ENCODE measurements at places on chromosomes 1 and 21.
A peak's percentile ranks its signal among the peaks of the same experiment; 100 is the strongest.

GRCh38 chr1:92601044-92601443, 114.3 kb upstream of the GFI1 start:
- no peak for DNase-seq

DNA sequence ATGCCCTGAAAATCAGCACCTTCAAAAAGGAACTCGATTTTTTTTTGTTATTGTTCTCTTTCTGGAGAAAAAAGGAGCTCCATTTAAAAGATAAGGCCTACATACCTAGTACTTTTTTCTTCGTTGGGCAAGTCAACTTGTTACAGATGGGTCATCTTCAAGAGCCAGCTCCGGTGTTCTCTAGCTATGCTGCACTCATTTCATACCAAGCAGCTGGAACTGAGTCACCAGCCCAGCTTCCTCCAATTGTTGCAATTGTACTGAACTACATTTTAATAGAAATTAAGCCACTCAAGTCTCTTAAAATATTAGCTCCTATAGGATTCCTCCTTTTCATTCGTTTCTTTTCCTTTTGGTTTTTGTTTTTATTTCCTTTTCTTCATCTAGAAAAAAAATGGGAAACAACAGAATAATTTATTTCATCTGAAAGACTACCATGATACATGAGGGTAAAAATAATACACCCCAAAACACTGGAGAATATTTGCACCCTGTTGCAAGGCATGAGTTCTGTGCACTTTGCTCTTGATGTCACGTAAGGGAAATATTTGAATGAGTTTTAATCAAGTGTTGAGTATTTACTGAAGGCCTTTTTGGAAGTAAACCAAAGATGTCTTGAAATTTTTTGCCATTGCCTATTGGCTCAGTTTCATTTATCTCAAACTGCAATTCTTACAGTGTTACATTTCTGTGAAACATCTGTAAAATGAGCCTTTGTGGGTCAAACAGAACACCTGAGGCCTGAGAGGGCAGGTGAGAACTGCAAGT, 60.5 kb downstream of the CLIC4 start:
- DNase-seq, result no peak

DNA sequence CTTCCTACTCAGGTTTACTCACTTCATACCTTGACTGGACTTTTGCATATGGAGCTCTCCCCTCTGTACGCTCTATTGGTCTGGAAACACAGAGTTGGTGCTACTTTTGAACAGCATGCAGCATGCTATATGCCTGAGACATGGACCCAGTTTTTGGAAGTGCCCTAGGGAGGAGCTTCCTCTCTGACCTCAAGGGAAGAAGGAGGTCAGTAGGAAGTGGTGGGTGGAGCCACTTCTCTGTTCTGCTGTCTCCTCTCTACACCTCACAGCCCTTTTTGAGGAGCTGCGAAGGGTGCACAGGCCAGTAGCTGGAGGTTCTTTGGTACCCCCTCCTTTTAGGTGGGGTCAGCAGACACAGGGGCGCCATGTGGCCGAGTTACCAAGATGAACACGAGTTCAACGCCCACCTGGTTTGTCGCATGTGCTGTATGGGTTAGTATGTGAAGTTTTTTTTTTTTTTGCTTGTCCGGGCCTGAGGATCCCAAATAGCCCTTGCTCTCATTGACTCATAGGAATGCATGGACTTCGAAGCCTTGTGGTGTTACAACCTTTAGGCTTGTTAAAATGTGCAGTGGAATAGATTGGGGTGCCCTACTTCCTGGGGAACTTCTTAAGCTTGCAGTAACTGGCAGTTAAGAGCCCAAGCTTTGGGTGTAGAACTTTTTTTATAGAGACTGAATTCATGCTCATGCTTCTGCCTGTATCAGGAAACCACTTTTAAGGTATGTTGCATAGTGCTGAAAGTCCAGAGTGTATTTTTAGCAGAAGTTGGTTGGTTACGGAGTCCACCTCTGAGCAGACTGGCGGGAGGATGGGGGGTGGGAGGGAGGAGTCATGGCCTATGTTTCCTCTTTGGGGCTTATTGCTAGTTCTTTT, 10.7 kb downstream of the MACF1 start:
- peak; percentile 20 for DNase-seq

GRCh38 chr1:205805082-205805711, 7.8 kb downstream of the SLC41A1 start:
- DNase-seq, result no peak

DNA sequence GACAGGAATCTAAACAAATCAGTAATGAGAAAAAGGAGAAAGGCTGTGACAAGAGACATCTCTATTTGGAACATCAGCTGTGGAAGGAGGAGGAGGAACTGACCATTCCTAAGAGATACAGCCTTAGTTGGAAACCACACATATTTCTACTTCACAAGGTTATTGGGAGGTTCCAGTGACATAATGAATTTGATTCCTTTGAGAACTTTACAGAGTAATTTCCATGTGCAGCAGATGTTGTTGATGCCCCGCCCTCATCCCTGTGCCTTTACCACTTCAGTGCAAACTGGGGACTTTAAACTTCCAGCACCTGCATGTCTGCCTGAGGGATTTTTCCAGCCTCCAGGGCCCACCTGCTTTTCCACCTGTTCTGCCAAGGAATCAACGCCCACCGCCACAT, 9.3 kb upstream of the ST6GALNAC5 start:
- DNase-seq, result no peak

DNA sequence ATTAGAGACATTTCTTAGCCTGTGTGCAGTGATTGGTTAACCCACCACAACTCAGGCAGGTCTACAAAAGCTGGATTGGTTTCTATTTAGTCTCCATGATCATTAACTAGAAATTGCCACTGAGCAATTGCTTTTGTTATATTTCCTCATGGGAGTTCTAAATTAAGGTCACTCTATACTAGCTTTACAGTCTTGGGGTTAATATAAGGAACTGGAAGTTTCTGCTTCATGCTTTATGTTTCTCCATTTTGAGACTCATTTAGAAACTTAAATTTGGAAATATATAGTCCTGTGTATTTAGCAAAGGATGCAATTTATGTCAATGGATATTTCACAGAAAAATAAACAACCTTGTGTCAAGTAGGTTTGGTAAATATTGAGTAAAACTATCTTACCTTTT, 137.5 kb downstream of the HLX start:
- no peak for DNase-seq

DNA sequence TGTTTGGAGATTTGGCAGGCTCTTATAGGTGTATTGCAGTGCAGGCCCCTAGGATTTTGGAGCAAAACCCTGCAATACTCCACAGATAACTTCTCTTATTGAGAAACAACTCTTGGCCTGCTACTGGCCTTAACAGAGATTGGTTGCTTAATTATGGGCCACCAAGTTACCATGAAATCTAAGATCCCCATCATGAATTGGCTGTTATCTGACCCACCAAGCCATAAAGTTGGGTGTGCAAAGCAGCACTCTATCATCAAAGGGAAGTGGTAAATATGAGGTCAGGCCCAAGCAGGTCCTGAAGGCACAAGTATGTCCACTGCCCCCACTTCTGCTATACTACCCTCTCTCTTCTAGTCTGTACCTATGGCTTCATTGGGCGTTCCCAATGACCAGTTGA, 130.0 kb upstream of the TNFSF4 start:
- no peak for DNase-seq

- DNase-seq, result no peak
Measured at GRCh38 chr1:17639703-17640340, 100.3 kb downstream of the ARHGEF10L start.

- DNase-seq, result peak; percentile 89
Measured at GRCh38 chr1:32179443-32180185, at the start of gene TXLNA. TSS of gene TXLNA (plus strand) at chr1:32179675. CDS start at chr1:32180346, 671 bp downstream.

- no peak for DNase-seq
Measured at GRCh38 chr1:84892705-84893618, at the start of gene LPAR3. TSS of gene LPAR3 (minus strand) at chr1:84893206. CDS start at chr1:84866120, 27,086 bp downstream.

DNA sequence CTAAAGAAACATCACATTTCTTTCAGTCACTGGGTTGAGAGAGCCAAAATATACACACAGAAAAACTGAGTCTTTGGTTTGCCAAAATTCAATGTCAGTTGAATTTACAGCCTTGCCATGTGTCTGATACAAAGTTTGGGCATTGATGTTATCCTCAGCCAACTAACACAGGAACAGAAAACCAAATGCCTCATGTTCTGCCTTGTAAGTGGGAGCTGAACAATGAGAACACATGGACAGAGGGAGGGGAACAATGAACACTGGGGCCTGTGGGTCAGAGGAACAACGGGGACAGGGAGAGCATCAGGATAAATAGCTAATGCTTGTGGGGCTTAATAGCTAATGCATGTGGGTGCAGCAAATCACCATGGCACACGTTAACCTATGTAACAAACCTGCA, 39.6 kb upstream of the C21orf91 start:
- DNase-seq, result no peak

DNA sequence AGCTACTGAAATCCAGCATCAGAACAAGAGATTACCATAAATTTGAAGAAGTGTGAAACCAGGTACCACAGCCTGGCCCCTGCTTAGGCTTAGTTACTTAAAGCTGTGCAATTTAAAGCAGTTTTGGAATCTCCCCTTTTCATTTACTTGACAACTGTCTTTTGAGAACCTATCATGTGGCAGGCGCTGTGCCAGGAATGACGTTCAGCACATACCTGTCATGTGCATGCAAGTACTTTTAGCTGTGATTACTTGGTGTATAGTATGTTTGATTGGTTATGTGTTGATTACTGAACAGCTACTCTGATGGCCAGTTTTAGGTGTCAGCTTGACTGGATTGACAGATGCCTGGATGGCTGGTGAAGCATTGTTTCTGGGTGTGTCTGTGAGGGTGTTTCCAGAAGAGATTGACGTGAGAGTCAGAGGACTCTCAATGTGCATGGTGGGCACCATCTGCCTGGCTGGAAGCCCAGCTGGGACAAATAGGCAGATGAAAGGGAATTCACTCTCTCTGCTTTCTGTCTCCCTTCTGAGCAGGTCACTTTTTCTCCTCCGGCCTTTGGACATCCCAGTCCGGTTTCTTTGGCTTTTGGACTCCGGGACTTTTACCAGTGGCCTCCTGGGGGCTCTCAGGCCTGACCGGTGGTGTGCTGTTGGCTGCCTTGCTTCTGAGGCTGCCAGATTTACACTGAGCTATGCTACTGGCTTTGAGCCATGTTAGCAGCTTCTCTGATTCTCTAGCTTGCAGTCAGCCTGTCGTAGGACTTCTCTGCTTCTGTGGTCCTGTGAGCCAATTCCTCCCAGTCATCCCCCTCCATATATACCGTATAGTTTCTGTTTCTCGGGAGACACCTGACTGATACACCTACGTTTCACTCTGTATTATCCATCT, 178.0 kb downstream of the RYR2 start:
- no peak for DNase-seq

- no peak for DNase-seq
Measured at GRCh38 chr1:42144711-42145388, 8.4 kb upstream of the GUCA2B start.
